ENCODE measurements at places on chromosomes 4 and X.

GRCh38 chr4:62407534-62407933 is 1207.4 kb downstream of the ADGRL3 start:
- DNase-seq: no peak

DNA sequence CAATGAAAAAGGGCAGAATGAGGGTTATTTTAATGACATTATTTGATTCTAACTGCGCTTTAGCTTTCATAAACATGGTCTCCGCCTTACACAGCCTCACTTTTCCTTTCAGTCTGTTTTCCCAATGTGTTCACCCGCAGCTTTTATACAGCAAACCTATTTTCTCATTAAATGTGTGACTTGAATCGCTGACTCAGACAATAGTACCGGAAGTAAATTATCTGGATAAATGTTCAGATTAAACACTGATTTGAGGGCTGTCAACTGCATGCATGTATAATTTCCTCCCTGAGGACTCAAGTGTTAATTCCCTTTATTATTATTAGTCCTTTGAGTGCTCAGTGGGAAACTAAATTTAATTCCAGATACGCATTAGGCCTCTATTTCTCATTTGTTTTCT is 117.3 kb downstream of the FAM133A start:
- no peak for DNase-seq

DNA sequence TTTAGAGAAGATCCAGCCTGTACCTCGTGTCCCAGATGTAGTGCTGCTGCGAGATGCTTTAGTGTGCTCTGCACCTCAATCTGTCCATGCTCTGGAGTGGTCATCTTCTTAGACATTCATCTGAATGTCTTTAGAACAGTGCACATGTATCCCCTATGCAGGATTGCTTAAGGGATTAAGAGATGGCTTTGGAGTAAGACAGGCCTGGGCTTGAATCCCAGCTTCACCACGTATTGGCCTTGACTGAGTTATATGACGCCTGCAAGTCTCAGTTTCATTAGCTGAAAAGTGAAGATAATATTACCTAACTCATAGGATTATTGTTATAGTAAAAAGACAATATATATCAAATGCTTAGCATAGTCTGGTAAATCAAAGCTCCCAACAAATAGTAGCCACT is 98.3 kb downstream of the NFKB1 start:
- DNase-seq: no peak

- no peak for DNase-seq
Measured at GRCh38 chr4:7540206-7540605, 105.5 kb upstream of the PSAPL1 start.

GRCh38 chrX:15664487-15665444 is at the start of gene CLTRN:
TSS of gene CLTRN (minus strand) at chrX:15664805. CDS start at chrX:15664775, 30 bp downstream.
- no peak for DNase-seq

DNA sequence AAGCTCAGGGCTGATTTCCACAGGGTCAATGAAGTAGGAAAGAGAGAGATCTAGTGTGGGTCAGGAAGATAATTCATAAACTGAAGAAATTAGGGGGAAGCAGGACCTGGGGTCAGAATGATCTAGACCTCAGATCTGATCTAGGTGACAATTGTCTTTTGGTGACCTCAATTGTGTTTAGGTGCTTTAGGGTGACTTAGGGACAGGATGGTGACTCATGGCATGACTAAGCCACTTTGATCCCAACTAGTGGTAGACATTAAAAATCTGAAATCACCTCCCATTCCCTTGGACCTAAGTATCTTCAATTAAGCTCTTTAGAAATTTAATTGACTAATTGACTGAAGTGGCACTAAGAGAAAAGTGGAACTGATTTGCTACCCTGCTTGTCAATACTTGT is 36.7 kb upstream of the GRXCR1 start:
- DNase-seq: no peak

- DNase-seq: peak; percentile 34
Measured at GRCh38 chr4:185424905-185425646, 688 bp downstream of the UFSP2 start.

GRCh38 chrX:114930227-114930626 is 87.2 kb downstream of the IL13RA2 start:
- DNase-seq: no peak

- peak; percentile 97 for DNase-seq
Measured at GRCh38 chrX:11341274-11342201, 48.3 kb downstream of the AMELX start.

DNA sequence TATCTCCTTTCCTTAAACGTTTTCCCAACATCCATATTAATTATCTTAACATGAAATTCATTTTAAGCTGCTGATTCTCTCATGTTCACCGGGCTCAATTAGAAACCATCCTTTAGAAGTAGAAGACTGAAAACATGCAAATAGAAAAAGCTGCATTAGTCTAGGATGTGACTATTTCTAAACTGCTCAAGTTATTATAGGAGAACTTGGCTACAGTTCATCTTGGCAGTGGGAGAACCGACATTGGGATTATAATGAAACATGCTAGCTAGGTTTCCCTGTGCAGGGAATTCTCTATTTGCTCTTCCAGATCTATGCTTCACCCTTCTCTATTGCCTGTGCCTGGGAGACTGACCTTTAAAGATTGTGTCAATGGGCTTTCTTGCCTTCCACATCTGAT is 151.0 kb upstream of the PPARGC1A start:
- no peak for DNase-seq
